ENCODE measurements at places on chromosomes 2 and 18. TPM values are rescaled to one million over a fixed set of nuclear protein-coding genes. Genes with fewer than 3 reads are reported as not detected.

Gene ERBB4
- 10.2 TPM for total RNA-seq

DNA sequence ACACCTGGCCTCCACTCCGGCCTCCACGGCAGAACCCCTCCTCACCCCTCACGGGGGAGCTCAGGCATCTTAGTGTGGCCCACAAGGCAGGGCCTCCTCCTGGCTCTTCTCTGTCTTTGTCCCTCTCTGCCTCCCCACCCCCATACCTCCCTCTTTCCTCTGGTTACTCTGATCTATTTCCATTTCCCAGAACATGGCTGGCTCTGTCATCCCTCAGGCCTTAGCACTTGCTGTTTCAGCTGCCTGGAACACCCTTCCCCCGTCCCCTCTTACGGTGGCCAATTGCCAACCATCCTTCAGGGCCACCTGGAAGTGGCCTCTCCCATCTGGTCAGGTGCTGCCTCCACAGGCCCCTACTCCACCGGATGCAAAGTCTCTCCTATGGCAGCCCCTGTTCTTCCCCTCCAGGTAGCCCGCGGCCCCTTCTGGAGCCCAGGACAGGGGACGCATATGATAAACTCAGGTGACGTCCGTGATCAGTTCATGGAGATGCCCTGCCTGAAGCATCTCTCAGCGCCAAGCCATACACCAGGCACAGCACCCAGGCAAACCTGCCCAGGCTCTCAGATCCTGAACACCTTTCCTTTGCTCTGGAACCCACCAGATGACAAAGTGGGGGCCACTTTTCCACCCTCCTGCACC lies 3.6 kb upstream of the ECEL1 start:
- DNase-seq, result no peak

Gene SKOR2
- 1.4 TPM for total RNA-seq

GRCh38 chr2:225002039-225002655 lies 40.1 kb downstream of the DOCK10 start:
- peak; percentile 52 for DNase-seq

Gene DYNAP
- not detected for total RNA-seq

Gene IL1A
- total RNA-seq, result not detected

Gene ATOH8
- total RNA-seq, result 6.9 TPM

Gene ST8SIA5
- total RNA-seq, result 0.79 TPM

Gene RNF25
- 35.6 TPM for total RNA-seq

DNA sequence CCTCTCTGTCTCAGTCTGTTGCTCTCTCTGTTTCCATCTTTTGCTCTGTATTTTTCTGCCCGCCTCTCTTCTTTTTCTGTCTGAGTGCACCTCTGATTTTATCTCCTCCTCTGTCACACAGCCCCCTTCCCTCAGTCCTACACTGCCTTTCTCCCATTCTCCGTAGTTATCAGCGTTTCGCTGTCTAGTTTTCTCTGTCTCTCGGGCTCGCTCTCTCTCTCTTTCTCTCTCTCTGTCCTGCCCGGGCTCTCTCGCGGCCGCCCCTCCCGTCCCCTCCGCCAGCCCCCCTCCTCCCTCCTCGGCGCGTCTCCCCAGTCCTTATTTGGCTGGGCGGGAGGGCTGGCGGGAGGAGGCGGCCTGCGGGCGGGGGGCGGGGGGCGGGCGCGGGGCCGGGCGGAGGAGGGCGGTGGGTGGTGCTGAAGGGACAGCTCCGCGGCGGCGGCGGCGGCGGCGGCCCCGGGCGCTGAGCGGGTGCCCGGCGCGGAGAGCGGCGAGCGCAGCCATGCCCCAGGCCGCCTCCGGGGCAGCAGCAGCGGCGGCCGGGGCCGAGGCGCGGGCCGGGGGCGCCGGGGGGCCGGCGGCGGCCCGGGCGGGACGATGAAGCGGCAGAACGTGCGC lies at the start of gene KCNK3:
Gene KCNK3, plus strand, starts transcription at position 444 of the 618 bp plus-strand sequence. Its CDS starts 154 bp downstream, at position 598.
- DNase-seq, result peak; percentile 70

DNA sequence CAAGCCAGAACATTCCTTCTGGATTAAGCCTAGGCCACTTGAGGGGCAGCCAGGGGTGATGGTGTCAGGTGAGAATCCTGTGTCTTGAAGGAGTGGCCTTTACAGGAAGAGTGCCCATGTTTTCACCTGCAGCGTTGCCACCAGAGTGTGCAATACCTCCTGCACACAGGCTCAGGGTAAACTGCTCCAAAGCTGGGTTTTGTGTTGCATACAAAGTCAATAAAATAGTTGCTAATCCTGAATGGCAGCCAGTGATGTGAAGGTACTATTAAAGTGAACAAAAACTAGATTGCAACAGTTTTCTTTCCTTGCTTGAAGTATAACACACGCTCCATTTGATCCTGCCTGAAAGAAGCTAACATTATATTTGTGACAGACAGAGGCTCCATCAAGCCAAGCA lies 64.4 kb upstream of the NRP2 start:
- no peak for DNase-seq

GRCh38 chr2:213234641-213235040 lies 49.6 kb upstream of the SPAG16 start:
- no peak for DNase-seq

- no peak for DNase-seq
Observed at GRCh38 chr2:32798829-32799228, 147.9 kb upstream of the LTBP1 start.

Gene GREB1
- 143 TPM for total RNA-seq

- no peak for DNase-seq
Observed at GRCh38 chr2:158963071-158963470, 5.4 kb upstream of the TANC1 start.

Gene EIF2AK2
- 37.3 TPM for total RNA-seq

DNA sequence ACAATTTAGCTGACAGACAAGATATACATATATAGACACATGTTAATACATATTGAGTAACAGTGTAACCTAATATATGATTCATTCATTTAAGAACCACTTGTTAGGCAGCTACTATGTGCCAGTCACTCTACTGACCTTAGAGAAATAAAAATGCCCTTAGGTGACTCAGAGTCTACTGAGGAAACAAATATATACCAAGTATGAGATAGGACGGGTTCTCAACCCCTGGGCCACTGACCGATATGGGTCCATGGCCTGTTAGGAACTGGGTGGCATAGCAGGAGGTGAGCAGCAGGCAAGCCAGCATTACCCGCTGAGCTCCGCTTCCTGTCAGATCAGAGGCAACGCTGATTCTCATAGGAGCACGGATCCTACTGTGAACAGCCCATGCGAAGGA lies 14.8 kb downstream of the STRN start:
- DNase-seq, result no peak
